ENCODE measurements at places on chromosomes 4 and X.

DNA sequence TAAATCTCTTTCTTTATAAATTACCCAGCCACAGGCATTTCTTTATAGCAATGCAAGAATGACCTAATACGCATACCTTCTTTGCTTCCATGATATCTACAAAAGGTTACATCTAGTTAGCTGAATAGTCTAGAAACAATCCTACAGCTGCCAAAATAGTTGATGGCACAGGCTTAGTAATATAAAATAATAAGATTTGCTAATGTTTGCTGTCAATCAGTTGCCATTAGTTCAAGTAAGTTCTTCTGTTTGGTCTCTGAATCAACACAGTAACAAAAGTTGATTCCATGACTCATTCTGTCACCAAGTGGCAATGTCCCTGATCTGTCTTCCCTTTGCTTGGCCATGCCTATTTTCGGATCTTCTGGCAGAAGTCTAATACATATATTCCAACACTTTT lies 470.2 kb downstream of the SPRY1 start:
- DNase-seq, result no peak

GRCh38 chrX:43878906-43879526 lies 3.2 kb downstream of the MAOB start:
- no peak for DNase-seq

DNA sequence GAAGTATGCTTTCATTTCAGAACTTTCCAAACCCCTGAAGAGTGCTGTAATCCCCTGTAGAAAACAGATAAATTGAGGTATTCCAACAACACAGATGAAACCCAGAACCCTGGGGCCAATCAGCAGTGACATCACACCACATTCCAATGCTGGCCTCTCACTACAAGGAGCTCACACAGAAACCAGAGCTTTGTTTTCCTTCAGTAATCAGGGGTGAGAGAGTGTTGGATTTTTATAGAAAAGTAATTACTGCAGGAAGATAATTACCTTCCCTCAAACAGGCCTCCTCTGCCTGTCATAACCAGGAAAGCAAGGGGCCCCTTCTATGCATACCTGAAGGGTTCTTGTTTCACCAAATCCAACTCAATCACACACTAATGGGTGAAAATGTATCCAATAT lies 246.2 kb downstream of the SCFD2 start:
- no peak for DNase-seq

GRCh38 chr4:159937595-159937994 lies 834.7 kb downstream of the RAPGEF2 start:
- DNase-seq, result no peak

DNA sequence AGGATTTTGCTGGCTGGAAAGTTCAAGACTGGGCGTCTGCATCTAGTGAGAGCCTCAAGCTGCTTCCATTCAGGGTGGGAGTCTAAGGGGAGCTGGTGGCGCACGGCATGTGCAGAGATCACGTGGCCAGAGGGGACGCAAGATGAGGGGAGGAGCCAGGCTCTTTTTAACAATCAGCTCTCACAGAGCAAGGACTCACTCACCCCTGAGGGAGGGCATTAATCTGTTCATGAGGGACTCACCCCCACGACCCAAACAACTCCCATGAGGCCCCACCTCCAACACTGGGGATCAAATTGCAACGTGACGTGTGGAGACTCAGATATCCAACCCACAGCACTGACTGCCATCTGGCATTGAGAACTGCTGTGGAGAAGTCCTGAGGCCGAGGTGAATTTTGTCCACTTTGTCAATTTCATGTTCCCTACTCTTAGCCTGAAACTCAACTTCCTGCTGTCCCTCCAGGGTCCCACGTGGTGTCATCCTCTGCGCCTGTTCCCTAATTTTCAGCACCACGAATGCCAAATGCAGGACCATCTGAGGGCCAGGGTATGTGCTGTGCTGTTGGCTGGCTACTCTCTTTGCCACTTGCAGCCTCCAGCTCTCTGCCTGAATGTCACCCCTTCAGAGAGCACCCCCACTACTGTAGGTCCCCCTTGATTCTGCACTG lies 5.6 kb downstream of the ZFP92 start:
- DNase-seq, result no peak

DNA sequence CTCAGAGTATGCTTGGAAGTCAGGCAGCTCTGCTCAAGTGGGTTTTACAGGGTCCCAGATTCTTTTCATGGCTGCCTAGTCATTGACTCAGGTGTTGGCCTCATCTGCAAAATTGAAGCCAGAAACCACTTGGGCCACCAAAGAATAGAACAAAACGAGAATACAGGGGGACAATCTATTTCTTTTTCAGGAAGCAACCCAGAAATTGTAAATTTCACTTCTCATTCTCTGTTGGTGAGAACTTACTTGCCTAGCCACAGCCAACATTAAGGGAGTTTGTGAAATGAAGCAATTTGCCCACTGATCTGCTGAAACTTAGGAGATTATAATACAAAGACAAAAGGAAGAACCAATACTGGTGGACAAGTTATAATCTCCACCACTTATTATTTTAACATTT lies 8.6 kb upstream of the TKTL2 start:
- no peak for DNase-seq

DNA sequence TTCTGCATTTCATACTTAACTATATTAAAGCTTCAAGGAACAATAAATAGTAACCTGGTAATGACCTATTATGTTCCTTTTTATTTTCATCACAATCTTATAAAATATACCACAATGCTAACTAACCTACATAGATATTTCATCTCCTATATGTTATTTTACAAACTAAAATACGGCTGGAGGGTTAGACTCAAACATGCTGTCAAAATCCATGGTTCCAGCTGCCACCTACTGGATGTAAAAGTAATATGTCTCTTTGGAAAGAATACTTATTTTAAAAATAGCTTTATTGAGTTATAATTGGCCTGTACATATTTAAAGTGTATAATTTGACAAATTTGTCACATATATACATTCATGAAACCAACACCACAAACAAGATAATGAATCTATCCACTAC lies 15.0 kb downstream of the RGN start:
- no peak for DNase-seq

DNA sequence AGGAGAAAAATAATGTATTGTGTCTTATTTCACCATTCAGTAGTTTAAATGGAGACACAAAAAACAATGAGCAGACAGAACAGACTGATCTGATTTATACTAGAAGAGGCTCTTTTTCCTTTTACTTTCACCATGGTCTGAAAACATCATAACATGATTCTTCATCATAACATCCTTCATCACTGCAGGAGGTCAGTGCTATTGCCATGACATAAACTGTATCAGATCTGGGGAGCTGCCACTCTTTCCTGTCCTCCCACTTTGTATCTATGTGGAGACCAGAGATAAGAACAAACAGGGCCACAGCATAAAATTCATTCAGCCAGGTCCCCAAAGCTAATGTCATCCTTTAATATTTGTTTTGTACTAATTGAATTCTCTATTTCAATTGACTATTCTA lies 25.2 kb downstream of the SOD3 start:
- DNase-seq, result no peak

GRCh38 chr4:3781193-3781886 lies 15.2 kb downstream of the ADRA2C start:
- DNase-seq, result no peak

GRCh38 chrX:101655534-101655933 lies 4.1 kb downstream of the ARMCX2 start:
- DNase-seq, result no peak

- no peak for DNase-seq
Observed at GRCh38 chrX:3465017-3465416, 118.6 kb upstream of the MXRA5 start.

GRCh38 chr4:81165861-81166430 lies 49.1 kb downstream of the PRKG2 start:
- no peak for DNase-seq

DNA sequence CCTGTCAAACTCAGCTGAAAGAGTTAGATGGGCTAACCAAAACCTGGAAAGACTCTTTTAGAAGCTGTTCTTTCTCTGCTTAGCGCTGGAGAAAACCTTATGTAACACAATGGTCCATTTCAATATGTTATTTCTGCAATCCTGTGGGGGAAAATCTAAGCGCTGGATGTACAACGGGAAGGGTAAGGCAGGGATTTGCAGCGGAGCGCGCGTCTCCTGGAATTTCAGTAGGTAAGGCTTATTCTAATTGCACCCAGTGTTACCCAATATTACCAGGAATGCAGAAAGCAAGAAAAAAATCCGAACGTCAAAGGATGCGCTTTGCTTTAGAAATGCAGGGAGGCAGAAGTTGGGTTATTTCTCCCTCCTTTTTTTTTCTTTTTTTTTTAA lies 2.0 kb downstream of the HS3ST1 start:
- no peak for DNase-seq

- DNase-seq, result no peak
Observed at GRCh38 chrX:11530621-11531020, 135.1 kb downstream of the ARHGAP6 start.

DNA sequence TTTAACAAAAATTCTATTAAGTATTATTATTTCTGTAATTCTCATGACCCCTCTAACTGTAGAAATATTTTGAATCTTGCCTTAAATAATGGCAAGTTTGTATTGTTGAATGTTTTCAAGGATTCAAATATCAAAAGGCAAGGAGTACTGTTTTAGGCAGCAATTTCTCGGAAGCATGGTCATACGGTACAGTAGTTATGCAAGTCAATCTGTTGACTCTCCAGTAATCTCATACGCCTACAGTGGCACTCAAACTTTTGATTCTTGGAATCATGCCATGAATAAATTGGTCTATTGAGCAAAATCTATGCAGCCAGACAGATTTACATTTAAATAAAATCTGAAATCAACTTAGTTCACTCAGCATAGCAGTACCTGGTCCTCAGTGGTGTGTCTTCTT lies 139.6 kb upstream of the FAM47C start:
- DNase-seq, result no peak

GRCh38 chr4:48879561-48880442 lies 26.8 kb downstream of the OCIAD2 start:
- no peak for DNase-seq

DNA sequence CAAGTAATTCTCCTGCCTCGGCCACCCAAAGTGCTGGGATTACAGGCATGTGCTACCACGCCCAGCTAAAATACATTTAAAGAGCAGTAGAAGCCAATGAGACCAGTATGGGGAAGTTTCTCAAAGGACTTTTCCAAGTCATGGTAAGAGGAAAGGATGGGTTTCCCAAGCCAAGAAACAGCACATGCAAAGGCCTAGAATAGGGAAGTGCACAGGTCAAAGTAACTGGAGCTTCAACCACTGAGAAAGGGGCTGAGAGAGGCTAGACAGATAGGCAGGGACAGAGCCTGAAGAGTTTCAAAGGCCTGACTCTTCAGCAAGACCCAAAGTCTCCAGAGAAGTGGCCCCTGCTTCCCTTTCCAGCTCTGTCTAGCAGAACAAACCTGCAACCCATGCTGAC lies 162.1 kb downstream of the CORIN start:
- DNase-seq, result no peak

DNA sequence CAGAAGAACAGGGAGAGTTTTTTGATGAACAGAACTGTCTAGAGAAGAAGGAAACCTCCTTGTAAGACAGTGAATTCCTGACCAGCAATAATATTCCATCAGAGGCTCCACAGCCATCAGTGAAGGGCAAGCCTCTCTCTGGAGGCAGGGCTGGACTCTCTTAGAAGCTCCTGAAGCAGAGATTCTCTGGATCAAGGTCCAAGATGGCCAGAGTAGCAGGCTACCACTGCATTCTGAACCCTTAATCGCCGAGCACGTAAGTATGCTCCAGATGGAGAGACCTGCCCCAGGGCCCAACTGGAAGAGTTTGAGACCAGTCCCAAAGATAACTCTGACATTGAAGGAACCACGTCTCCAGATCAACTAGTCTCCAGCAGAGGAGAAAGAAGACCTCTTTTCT lies 16.4 kb downstream of the GABRE start:
- no peak for DNase-seq

DNA sequence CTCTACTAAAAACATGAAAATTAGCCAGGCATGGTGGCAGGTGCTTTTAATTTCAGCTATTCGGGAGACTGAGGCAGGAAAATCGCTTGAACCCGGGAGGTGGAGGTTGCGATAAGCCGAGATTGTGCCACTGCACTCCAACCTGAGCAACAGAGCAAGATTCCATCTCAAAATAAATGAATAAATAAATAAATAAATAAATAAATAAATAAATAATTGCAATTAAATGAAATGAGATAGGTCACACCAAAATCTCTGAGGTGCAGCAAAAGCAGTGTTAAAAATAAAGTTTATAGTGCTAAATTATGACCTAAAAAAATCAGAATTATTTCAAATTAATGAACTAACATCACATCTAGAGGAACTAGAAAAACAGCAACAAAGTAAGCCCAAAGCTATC lies 13.6 kb upstream of the CYLC1 start:
- no peak for DNase-seq

- DNase-seq, result no peak
Observed at GRCh38 chrX:11189097-11189496, 78.0 kb downstream of the HCCS start.

- no peak for DNase-seq
Observed at GRCh38 chr4:159706704-159707103, 603.8 kb downstream of the RAPGEF2 start.

DNA sequence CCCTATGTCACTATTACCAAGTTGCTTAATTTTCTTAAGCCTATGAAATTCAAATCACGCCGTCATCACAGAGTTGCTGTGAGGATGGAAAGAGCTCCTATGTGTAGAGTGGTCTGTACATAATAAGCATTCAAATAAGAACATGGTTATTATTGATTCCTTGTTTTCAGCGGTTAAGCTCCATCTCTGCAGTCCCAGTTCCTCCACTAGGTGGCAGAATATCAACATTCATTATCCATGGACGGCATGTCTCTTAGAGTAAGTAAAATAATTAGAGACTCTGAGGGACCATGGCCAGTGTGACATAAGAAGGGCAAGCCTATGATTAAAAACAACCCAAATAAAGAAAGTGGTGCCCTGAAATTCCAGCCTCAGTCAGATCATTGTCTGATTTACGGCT lies 132.5 kb upstream of the NHS start:
- peak; percentile 25 for DNase-seq

- DNase-seq, result no peak
Observed at GRCh38 chr4:167918077-167918476, 174.3 kb upstream of the ANXA10 start.

- no peak for DNase-seq
Observed at GRCh38 chr4:169024762-169025161, 14.7 kb upstream of the CBR4 start.

- DNase-seq, result no peak
Observed at GRCh38 chr4:6033381-6033780, 15.2 kb upstream of the C4orf50 start.

DNA sequence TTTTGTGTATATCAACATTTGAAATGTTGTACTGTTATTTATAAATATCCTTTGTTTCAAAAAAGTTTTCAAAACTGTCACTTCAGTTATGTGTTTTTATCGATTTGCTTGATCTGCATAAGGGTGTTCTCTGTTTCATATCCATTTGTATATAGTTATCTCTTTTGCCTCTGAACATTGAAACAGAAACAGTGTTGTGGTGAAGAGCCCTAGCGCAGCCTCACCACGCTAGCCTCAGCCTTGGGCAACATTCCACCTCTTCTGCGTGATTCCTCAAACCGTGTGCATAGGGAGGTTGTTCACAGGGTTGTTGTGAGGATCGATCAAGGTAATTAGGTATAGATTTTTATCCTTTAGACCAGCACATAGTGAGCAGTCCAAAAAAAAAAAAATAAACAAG lies 287.0 kb upstream of the GALNT7 start:
- DNase-seq, result no peak
